ENCODE measurements at places on chromosomes 3 and 15. TPM values are rescaled to one million over a fixed set of nuclear protein-coding genes. Genes with fewer than 3 reads are reported as not detected.

Gene CAND2
- 14.5 TPM for total RNA-seq

Gene TTLL13
- total RNA-seq = 0.31 TPM

Gene UCN2
- not detected for total RNA-seq

Gene LRRC31
- not detected for total RNA-seq

Gene UMPS
- 59.9 TPM for total RNA-seq

Gene UQCC5
- 4.1 TPM for total RNA-seq
